ENCODE measurements at places on chromosomes 3 and 15.

DNA sequence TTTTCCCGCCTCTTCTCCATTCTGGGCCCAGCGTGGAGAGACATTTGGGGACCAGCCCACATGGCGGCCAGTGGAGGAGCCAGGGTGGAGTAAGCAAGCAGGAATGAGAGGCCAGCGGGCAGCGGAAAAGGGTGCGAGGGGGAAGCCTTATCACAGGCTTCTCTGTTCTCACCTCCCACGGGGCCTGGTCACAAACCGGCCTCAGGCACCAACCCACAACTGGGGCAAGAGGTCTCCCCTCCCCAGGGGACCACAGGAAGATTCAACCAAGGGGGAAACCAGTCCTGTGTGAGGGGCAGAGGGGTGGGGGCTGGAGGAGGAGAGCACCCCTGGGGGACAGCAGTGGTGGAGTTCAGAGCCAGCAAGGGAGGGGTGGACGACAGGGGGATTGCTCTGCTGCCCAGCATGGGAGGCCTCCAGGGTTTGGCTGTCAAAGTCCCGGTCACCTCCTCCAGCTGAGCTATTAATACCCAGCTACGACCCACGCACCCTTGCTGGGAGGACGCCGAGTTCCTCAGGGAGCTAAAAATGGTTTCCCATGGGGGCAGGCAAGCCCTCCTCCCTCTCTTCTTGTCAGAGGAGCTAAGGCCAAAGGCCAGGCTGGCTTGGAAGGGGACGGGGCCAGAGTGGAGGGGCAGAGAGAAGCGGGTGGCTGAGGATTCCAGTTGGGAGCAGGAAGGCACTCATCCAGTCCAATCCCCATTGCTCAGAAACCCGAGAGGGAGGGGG, 23.8 kb upstream of the RPL29 start:
- DNase-seq, result no peak

GRCh38 chr3:86168512-86168911, 822.4 kb downstream of the VGLL3 start:
- no peak for DNase-seq

DNA sequence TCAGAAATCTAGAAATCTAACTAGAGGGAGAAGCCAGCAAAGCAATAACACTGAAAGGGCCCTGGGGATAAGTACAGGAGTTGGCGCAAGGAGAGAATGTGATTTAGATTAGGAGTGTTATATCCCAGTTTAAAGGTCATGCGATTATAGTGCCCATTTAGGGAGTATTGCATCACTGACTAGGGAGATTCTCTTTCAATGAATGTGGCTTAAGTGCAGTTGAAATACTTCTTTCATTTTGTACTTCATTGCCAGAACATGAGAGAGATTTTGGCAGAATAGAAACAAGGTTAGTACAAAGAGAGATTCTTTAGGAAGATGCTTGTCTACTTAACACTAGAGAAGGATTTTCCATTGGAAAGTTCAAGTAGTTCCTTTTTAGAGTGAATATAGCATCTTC, 13.9 kb downstream of the ROBO2 start:
- DNase-seq, result no peak

DNA sequence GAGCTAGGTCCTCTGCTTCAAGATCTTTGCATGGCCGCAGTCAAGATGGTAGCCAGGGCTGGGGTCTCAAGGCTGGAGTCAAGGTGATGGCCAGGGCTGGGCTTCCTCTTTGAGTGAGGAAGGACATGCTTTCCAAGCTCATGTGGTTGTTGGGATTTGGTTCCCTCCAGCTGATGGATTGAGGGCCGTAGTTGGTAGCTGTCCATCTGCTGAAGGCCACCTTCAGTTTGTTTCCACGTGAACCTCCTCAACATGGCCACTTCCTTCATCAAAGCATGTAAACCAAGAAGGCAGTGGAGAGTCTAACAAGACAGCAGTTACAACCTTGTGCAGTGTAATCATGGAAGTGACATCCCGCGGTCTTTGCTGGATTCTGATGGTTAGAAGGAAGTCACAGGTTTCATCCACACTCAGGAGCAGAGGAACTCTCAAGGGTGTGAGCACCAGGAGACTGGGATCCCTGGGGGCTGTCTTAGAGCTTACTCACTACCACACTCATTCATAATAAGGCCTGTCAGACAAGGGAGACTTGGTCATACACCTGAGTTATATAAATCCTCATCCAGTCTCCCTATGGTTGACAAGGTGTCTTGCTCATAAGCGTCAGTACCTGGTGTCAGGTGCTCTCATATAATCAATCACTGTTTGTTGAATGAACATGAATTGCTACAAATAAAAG, 42.1 kb downstream of the ABHD5 start:
- no peak for DNase-seq

DNA sequence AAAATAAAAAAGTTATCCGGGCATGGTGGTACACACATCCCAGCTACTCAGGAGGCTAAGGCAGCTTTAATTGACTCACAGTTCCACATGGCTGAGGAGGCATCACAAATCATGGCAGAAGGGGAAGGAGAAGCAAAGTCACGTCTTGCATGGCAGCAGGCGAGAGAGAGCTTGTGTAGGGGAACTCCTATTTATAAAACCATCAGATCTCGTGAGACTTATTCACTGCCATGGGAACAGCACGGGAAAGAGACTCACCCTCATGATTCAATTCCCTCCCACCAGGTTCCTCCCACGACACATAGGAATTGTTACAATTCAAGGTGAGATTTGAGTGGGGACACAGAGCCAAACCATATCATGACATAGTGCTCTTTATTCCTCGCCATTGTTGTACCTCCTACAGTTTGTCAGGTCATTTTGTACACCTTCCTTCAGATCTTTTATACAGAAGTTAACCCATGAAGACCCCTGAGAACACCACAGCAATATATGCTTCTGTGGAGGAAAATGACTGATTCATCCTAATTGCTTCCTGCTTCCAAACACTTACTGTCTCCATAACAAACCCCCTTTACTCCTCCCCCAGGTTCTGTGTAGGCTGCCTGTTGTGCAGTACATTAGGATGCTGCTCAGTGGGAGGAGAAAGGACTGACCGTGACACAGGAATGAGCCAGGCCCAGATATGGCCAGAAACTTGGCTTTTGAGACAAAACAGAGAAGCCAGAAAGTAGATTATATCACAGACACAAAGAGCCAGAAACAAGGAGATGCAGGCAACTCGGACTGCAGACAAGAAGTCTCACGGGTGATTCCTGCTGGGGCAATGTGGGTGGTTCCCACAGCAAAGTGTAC, 67.9 kb upstream of the HEG1 start:
- DNase-seq, result no peak

DNA sequence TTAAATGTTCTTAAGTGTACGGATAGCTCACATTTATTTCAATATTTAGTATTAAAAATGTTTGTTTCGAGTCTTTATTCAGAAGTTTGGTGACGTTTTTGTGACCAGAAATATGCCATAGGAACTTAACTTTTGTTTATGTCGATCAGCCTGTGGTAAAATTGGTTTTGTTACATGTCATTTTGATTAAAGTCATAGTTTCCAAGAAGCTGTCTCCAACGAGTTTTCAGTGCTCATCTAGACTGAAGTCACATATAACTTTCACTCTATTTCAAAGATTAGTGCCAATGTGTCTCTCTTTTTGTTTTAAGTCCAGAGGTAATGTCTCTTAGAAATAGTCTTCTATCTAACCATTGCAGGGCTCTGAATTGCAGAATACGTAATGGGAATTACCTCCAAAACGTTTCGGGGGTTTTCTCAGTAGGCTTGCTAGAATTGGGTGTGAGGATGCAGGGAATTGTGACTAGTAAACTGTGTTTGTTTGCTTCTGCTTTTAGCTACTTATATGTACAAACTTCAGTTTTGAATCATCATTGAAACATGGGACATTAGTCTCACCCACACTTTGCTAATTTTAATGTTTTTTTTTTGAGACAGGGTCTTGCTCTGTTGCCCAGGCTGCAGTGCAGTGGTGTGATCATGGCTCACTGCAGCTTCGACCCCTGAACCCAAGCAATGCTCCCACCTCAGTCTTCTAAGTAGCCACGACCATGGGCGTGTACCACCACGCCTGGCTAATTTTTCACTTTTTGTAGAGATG, 3.0 kb downstream of the BUB1B start:
- DNase-seq, result no peak
